ENCODE measurements at places on chromosomes 5 and 9.

DNA sequence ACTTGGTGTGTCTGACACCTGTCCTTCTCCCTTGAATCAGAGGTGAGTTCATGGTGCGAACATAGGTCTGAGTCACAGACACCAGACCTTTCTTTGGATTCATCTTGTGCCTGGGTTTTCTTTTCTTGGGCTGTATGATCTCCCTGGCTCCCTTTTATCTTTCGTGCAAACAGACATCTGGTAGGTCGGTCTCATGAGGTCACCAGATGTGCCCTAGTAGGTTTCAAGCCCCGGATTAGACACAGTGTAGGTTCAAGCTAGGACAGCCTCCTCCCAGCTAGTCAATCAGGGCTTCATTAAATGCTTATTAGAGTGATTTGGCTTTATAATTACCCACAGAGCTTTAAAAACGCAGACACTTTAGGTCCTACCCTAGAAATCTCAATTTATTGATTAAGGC, 106.0 kb upstream of the MYO10 start:
- no peak for DNase-seq

- no peak for DNase-seq
These were observed 38.6 kb upstream of the TMOD1 start for GRCh38 chr9:97462914-97463313.

DNA sequence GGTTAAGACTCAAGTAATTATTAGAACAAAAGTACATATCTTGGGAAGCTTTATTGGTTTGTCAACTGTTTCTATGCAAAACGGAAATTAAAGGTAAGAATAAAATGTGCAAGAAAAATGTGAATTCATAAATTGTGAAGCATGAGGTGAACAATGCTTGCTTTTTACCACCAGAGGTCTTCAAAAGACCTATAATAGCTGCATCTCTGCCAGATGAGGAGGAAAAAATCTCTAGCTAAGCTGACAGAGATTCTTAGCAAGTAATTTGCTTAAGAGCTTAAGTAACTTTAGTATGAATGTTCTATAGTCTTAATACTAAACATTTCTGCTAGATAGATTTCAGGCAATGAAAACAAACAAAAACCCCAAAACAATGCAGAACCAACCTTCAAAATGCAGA, 54.1 kb downstream of the MRPS30 start:
- peak; percentile 2 for DNase-seq

DNA sequence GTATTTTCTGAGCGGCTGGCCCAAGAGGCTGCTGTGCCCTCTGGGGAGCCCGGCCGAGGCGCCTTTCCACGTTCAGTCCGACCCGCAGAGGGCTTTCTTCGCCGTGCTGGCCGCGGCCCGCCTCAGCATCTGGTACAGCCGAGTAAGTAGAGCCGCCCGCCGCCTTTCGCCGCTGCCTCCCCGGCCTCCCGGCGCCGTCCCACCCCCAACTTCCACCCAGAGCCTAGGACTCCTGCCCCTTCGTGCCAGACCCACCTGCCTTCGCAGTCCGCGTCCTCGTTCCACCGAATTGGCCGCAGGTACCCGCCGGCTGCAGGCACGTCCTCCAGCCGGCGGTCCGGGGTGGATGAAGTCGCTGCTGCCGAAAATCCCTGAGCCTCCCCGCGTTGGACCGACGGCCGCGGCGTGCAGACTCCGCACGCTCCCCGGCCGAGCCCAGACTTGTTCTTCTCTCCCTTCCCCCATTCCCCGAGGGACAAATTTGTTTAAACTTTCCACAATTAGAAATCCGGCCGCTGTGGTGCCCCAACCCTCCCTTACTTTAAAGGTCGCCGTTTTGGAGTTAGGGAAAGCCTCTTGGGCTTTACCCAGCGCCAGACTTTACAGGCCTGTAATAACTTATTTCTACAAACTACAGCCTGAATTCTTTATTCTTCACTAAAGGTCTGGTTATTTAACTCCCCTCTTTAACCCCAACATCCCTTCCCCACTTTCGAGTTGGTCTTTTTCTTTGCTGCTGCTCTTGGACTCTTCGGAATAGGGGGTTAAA, 589 bp downstream of the RIC1 start:
- DNase-seq = peak; percentile 68

GRCh38 chr9:87425202-87425601, 72.5 kb upstream of the DAPK1 start:
- DNase-seq = no peak

DNA sequence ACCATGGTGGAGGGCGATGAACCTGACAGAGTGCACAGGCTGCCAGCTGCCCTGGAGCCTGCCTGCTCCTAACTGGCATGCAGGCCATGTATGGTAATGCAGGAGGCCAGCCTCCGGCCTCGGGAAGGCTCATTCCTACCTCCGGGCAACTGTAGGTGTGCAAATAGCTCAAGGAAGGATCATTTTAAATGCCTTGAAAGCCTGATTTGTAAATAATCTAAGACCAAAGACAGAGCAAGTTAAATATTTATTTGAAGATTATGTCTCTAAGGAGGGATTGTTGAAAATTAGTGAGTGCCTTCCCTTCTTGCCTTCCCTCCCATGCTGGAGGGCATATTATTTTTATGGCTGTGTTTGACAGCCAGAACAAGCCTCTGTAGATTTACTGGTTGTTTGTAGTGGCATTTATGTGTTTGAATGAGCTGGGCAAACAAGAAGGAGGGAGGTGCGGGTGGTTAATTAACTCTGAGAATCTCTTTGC, 285.7 kb upstream of the TUT7 start:
- DNase-seq = peak; percentile 57

DNA sequence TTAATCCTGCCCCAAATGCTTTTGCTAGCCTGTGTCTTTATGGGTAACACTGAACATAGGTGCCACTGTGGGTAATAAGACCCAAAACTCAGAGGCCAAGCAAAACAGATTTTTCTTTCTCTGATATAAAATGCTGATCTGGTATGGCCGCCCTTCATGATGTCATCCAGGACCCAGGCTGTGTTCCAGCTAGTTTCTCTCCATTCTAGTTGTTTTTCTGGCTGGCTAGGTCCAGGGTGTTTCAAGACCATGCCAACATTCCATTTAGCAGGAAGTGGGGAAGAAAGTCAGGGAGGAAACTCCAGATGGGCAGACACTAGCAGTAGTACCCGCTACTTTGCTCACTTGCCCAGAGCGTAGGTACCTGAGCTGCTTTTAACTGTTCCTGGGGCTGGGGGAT, 183.9 kb upstream of the OTULINL start:
- no peak for DNase-seq

- no peak for DNase-seq
These were observed 245.5 kb downstream of the CACNA1B start for GRCh38 chr9:138123086-138123485.

Data from tongue (tissue), 3 donors.